ENCODE measurements at places on chromosomes 4 and X.

- DNase-seq = no peak
Measured at GRCh38 chr4:43587758-43588157, 695.2 kb downstream of the GRXCR1 start.

DNA sequence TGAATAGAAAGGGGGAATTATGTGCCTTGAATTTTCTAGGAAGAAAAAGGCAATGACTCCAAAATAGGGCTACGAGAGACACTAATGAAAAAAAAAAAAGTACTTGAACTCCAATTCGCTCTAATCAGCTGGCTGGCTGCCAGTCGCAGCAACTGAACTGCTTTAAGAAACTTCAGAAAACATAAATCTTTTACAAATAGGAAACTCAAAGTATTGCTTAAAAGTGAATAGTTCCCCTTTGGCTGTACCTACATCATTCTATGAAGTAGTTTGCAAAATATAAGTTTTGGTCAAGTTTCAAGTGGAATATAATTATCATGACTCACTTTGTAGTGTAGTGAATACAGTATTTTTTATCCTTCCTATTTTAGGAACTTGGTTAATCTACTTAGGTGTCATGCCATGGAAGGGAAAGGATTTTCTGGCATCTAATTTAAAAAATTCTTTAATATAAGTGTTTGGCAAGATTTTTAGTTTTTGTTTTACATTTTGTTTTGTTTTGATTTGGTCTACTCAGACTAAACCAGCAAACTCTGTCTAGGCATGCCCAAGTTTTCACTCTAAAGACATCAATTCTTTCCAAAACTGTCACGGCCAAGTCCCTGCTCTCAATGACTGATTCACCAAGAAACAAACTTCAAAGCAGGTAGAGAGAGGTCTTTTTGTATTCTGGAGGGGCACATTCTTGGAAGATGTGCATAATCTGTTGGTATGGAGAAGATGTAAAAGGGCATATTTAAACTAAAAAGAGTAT, 382.4 kb upstream of the GALNT7 start:
- DNase-seq = no peak

DNA sequence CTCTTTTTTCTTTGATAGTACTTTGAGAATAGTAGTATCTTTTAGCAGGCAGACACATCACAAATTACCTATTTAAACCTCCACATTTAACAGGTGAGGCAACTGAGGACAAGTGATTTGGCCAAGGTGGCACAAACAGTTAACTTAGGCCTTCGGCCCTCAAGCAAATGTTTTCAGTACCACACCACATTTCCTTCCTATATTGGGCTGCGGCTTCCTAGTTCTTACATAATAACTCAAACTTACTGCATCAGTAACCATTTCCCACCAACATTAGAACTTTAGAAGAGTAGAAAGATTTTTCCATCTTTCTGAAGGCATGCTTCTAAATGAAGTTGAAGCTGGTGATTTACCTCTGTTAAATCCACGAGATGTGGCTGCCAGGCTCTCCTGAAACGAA, 63.2 kb upstream of the SLC4A4 start:
- DNase-seq = no peak

DNA sequence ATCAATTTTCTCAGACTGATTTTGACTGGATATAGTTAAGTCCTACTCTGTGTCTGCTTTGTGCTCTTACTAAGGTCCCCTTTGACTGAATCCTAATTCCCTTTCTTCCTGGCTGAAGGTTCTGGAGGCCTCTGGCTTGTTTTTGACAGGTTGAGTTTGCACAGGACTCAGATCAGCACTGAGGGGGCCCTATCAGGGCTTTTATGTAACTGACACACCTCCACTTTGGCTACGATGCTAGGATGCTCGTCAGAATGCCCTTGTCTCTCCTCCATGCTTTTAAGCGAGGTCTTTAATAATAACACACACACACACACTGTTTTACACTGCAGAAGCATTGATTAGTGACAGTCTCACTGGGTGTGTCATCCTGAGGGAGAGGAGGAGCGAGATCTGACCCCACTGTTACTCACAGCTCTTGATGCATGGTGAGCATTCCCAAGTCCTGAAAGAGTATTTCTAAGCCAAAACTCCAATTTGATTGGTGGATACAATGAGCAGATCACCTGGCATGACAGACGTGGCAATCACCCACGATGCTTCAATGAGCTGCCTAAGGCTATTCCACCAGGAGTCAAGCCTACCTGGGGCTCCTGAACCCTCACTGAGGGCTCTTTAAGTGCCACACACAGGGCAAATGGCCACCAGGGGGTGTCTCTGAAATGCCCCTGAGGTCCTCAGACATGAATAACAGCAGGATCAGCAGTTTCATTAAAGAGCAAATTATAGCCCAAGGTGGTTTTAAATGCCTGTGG, 130.4 kb upstream of the CPEB2 start:
- no peak for DNase-seq

DNA sequence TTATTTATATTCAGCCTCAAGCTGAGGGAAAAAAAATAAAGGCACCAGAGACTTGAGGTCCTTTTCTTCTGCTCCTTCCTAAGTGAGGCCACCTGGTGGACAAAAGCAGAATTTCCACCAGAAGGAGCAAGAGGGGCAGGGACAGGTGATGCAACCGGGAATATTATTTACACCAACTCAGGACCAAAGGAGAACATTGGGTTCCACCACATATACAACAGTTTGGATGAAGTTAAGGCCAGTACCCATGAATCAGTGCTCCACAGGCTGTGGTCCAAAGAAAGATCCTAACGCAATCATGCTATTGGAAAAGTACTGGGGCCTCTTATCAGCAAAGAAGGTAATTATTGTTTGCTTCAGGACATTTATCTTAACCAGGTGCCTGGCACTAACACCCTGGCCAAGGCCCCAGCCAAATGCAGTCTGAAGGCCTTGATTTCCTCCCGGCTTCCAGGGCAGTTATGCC, 57.4 kb downstream of the TSC22D3 start:
- DNase-seq = no peak

GRCh38 chrX:20224814-20225487, 41.8 kb downstream of the RPS6KA3 start:
- no peak for DNase-seq

- no peak for DNase-seq
Measured at GRCh38 chr4:8745826-8746225, 125.8 kb downstream of the HMX1 start.

DNA sequence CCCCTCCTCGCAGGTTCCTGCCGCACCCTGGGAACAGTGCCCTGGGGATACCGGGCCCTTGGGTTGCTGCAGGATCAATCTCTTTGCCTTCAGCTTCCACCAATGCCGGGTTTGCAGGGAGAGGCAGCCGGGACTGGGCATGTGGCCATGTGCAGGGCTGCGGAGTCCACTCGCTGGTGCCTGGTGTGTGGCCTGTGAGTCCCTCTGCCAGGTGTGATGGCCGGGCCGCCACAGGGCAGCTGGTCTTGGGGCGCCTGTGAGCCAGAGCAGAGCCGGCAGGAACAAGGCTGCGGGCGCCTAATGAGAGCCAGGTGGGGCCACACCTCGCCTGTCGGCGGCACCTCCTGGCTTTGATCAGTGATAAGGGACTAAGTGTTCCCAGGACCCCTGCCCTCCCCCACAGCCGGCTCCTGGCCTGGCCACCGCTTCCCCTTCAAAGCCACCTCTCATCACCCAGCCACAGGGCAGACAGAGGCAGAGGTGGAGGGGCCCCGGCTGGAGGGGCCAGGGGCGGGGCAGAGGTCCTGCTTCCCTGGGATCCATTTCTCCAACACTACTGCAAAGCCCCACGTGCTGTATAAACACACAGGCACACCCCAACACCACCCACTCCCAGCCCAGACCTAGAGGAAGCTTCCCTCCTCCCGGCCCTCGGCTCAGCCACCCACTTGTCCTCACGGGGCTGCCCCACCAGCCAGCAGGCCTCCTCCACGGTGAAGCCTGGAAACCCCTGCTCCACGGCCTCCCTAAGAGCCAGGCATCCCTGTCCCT, 132.7 kb downstream of the CPZ start:
- no peak for DNase-seq

DNA sequence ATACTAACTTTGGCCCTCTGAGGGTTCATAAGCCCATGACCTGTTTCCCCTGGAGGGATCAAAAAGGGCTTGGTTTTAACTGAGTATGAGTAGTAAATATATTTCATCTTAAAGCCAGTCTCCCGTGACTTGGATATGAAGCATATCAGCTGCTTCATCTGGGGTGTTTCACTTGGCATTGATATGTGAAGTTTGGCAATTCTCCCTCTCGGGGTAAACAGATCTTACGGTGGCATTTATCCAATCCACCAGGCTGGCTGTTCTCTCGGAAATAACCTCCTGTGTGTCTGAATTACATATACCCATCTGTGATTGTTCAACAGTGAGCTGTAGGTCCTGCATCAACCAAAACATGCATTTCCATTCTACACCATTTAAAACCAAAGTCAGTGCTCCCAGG, 130.7 kb downstream of the ADAM29 start:
- DNase-seq = no peak

DNA sequence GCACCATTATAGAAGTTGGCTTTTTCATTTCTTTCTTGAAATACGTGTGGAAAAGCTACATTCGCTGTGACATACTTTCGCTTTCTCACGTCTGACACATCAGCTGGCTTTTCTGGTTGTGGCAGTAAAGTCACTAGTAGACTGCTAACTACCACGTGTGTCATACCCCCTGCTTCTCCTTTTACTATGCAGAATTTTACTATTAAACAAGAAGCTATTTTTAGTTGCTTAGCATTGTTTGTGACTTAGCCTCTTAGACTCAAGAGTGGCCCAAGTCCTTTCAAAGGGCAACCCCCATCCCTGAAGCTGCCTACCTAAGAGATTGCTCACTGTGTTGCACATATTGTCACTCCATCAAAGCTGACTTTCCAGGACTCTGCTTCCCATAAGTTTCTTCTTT, 2.1 kb upstream of the IL2 start:
- DNase-seq = no peak

- DNase-seq = no peak
Measured at GRCh38 chrX:16923157-16923556, 23.3 kb upstream of the REPS2 start.

- DNase-seq = no peak
Measured at GRCh38 chr4:67765928-67766327, 11.7 kb upstream of the GNRHR start.

GRCh38 chr4:105283501-105283900, 136.8 kb downstream of the TET2 start:
- no peak for DNase-seq

All from GM12891 (cell line).